CD4-positive, alpha-beta T cell treated with Interleukin-17A for 4 hours (primary cell): ENCODE measurements at places on chromosomes 1 and 21.
A peak's percentile ranks its signal among the peaks of the same experiment; 100 is the strongest.

DNA sequence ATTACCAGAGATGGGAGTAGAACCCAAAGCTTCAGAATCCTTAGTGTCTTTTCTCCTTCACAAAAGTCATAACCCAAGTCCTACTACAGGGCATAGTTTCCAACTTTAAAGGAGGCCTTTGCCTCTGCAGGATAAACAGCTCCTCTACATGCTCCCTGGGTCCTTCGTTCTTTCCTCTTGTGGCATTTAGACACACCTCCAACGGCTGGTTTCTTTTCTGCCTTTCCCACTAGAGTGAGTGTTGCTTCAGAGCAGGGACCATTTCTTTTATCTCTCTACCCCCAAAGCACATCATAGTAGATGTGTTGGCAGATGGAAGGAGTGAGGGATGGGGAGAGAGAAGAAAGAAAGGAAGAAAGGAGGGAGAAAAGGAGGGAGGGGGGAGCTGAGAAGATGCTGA lies 144.7 kb upstream of the SPATA6 start:
- DNase-seq, result no peak

GRCh38 chr21:35699361-35699760 lies 361.0 kb downstream of the SETD4 start:
- no peak for DNase-seq

GRCh38 chr1:100542285-100542684 lies 4.3 kb downstream of the GPR88 start:
- no peak for DNase-seq

- DNase-seq, result no peak
These were observed 149.5 kb upstream of the HP1BP3 start for GRCh38 chr1:20936621-20937020.

- no peak for DNase-seq
These were observed 34.7 kb downstream of the CRB1 start for GRCh38 chr1:197302775-197303174.

DNA sequence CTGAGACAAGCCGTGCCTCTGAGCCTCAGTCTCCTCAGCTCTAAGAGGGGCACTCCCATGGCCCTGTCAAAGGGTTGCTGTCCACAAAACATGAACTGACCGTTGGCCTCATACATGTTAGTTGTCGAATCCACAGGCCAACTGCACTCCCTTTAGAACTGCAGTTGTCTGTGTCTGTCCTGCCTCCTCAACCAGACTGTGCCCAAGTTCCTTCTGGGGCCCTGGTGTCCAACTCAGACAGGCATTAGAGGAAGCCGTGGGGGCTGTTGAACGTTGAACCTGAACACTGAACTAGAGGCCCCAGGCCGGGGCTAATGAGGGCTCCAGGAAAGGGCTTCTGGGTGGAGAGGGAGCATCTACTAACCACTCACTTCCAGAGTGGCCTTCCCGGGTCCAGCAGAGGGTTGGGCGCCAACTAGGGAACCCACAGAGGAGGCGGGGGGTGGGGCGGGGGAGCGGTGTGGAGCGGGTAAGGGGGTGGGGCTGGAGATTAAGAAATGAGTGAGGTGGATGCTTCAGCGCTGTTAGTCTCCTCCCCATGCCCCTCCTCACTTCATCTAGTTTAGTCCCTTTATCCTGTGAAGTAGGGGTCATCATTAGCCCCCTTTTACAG lies at the start of gene RAB42:
RAB42 (plus strand) TSS at position 558 of the 613 bp plus-strand sequence. CDS start 247 bp downstream, outside the sequence.
- DNase-seq, result peak; percentile 40

DNA sequence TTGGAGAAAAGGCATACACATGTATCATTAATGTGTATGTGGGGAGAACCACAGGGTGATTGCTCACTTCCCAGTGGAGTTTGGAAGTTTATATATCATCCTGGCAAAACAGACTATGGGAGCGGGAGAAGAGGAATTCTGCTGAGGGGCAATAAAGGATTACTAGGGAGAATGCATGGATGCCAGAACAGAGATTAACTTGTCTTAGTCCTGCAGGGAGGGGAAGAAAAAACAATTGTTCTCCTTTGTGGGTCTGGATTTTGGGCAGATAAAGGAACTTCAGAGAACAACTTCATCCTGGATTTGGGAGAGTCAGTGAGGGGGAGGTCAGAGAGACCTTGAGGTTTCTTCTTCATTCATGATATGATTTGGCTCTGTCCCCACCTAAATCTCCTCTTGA lies 55.9 kb upstream of the SOX13 start:
- no peak for DNase-seq

- DNase-seq, result peak; percentile 56
These were observed 771 bp upstream of the RAD54L start for GRCh38 chr1:46246548-46247435.

GRCh38 chr1:84653130-84653677 lies 37.1 kb downstream of the SSX2IP start:
- no peak for DNase-seq

DNA sequence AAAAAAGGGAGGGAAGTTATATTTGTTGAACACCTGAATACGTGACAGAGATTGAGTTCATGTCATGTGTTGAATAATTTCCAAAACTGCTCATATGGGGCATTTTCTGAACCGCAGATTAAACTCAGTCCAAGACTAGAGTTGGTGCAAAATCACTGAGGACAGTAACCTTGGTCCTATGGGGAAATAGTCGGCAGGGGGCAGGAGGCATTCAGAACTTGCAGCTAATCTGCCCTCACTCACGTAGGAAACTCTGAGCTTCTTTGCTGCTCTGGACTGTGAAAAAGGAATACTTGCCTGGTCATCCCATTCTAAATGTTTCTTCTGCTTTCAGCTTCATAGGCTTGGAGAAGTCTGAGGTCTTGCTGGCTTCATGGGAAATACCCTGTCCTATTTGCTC lies 228.3 kb upstream of the ZP4 start:
- DNase-seq, result no peak

GRCh38 chr1:44246806-44247205 lies 33.5 kb downstream of the DMAP1 start:
- no peak for DNase-seq

DNA sequence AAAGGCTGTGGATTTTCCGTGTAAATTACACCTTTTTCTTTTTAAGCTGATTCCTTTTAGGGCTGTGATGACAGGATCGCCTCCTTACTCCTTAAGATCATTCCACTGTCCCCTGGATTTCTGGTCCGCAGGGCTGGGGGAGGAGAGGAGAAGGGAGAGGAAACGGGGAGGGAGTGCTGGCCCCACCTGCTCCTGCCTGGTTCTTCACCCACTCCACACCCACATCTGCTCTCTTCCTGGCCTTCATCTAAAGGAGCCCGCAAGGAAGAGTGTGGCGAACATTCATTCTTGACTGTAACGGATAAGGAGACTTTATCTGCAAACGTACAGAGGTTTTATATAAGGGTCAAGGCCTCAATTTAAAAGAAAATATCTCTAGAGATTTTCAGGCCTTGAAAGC lies 242.0 kb downstream of the RHOU start:
- no peak for DNase-seq

DNA sequence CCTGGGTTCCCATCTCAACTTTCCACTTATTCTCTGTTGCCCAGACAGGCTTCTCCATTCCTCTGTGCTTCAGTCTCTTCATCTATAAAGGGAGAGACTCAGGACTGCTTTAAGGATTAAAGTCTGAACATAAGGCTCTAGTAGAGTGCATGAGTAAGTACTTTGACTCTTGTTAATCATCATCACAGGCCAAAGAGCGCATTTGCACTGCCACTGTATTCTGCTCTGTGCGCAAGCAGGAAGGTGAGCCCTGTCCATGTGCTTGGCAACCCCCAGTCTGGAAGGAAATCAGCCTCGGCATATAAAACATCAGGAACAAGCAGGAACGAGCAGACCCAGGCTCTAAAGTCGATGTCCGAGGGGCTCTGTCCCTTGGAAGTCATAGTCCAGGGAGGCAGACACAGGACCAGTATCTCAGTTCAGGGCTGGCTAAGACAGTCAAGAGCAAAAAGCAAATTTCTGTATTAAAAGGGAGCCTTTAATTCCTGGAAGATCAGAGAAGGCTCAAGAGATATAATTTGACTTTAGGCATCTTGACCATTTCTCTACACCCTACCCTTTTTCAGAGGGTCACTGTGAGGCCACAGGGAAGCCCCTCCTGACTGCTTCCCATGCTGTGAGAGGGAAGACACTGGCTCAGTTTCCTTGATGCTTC lies 131.2 kb downstream of the TRABD2B start:
- no peak for DNase-seq

DNA sequence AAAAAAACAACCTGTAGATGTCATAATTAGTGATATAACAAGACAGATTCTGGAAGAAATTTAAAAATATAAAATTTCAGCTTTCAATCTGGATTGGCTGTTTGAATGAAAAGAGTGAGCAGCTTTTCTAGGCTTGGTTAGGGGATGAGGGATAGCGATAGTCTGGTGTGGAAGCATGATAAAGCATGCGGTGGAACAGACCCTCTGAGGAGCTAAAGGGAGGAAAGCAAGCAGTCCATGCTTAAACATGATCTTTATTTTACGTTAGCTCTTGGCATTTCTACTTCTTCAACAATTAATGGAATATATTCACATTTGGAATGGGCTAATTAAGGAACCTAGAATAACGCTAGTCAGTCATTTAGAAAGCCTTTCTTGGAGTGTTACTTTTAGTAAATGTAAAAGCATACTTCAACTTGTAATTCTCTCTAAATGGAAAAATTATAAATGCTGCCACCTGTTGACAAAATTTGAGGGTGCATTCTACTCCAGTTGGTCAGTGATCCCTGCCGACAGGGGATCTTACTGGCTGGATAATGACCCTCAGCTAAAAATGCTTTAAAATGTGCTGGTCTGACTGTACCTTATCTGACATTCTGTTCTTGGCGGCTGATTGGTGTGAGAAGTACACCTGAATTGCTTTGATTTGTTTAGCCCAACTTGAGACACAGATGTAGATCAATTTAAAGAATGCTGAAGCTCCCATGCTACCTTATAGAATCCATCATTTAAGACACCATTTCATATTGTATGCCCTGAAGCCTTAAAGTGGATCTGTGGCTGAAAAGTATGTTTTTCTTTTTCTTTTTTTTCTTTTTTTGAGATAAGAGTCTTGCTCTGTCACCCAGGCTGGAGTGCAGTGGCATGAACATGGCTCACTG lies 61.2 kb downstream of the AK4 start:
- DNase-seq, result no peak

GRCh38 chr1:9384751-9385245 lies 92.1 kb downstream of the SPSB1 start:
- no peak for DNase-seq

- DNase-seq, result peak; percentile 66
These were observed 706 bp downstream of the C21orf91 start for GRCh38 chr21:17818186-17819113.

GRCh38 chr1:244349581-244350001 lies 102.1 kb downstream of the ADSS2 start:
- no peak for DNase-seq

DNA sequence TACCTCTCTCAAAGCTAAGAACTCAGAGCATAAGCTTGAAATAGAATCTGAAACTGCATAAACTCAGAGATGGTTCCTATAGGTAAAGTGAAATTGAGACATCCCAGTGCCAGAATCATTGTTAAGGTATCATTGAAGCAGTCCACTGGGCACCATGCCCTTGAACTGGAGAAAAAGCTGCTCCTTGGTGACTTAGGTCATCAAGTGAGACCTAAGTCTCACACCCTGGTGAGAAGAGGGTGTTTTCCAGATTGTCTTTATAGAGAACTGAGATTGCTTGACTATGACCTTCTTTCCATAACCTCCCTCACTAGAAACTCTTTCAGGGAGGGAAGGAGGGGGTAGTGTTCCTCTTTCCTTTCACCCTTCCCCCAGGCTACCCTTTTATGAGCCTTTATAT lies 9.4 kb upstream of the ATP6V1G3 start:
- no peak for DNase-seq

DNA sequence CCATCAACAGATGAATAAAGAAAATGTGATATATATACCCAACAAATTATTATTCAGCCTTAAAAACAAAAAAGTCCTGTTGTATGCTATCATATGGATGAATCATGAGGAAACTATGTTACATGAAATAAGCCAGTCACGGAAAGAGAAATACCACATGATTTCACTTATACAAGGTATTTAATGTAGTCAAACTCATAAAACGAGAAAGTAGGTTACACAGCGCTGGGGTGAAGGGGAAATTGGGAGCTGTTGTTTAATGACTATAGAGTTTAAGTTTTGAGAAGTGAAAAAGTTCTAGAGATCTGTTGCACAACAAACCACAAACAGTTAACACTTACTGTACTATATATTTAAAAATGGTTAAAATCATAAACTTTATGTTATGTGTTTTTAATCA lies 58.5 kb downstream of the SLC25A24 start:
- DNase-seq, result no peak

DNA sequence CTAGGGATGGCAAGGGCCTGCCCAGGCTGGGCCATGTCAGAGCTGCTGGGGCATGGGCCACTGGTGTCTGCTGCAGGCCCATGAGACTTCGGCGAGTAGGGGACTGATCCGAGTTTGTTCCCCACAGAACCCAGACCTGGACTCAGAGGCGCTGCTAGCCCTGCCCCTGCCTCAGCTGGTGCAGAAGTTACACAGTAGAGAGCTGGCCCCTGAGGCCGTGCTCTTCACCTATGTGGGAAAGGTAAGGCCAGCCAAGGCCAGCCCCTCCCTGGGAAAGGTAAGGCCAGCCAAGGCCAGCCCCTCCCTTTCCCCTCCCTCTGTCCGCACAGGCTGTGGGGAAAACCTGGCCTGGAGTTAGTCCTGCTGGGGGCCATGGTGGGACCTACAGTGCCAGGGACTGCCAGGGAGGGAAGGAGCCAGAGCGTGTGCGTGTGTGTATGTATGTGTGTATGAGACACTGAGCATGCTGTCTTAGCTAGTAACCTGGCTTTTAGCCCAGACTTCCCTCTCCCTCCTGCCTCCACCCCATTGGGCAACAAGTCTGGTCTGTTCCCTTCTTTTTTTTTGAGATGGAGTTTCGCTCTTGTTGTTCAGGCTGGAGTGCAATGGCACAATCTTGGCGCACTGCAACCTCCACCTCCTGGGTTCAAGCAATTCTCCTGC lies 8.0 kb downstream of the FAAH start:
- no peak for DNase-seq

DNA sequence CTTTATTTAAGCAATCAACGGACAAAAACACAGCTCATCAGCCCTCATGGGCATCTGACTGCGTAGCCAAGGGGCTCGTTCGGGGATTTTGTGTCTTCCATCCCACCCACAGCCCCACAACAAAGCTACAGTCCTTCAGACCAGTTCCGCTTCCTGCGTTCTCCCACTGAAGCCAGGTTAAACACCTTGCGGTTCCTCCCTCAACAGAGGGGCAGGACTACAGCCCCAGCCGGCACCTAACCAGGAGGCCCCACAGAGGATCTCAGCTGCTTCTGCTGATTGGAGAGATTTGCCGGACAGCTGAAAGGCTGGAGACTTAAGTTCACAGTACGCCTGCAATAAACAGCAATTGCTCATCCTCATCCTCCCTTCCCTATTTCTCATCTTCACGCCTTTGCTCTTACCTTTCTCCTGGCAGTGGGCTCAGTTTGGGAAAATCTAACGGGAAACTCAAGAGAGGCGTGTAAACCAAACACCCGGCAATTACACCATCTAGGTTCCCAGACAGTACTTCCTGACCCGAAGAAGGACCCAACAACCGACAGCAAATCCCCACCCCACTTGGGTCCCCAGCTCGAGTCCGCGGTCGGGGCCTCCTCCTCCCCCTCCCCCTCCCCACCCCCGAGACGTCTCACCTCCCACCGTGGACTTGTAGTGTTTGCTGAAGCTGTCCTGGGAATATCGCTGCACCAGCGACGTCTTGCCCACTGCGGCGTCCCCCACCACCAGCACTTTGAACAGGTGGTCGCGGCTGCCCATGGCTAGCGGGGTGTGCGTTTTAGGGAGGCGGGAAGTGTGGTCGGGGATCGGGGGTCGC lies 876 bp downstream of the RAB29 start:
- peak; percentile 48 for DNase-seq
